Activated effector memory CD4-positive, alpha-beta T cell treated with anti-CD3 and anti-CD28 coated beads, Interleukin-2, amount 50 U/mL, for 16 hours (primary cell): ENCODE measurements at places on chromosomes 1 and 21.

GRCh38 chr1:62282909-62283755, 36.1 kb downstream of the KANK4 start:
- DNase-seq = no peak

DNA sequence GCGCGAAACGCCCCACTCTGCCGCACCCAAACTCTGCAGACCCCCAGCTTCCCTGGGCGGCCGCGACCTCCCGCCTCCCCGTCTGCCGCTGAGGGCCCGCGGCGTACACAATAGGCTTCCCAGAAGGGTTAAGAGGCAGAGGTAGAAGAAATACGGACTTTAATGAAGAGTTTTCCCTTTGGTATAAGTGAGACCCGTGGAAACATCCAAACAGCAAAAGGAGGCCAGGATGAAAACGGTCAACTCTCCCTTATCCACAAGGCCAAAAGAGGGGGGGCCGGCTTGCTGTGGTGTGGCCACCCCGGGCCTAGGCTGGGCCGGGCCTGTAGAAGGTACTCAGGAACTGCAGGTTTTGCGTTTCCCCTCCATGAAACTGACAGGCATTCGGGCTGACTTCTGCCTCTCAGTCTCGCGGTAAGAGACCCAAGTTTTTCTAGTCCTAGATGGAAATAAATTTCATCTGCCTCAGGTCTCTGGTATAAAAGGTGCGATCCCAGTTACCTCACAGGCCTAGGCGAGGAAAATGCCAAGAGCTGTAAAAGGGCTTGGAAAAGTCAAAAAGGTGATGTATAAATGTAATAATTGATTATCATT, 671 bp upstream of the PYGO2 start:
- DNase-seq = peak; percentile 71

GRCh38 chr21:24255591-24255990, 1351.7 kb downstream of the MRPL39 start:
- DNase-seq = no peak

DNA sequence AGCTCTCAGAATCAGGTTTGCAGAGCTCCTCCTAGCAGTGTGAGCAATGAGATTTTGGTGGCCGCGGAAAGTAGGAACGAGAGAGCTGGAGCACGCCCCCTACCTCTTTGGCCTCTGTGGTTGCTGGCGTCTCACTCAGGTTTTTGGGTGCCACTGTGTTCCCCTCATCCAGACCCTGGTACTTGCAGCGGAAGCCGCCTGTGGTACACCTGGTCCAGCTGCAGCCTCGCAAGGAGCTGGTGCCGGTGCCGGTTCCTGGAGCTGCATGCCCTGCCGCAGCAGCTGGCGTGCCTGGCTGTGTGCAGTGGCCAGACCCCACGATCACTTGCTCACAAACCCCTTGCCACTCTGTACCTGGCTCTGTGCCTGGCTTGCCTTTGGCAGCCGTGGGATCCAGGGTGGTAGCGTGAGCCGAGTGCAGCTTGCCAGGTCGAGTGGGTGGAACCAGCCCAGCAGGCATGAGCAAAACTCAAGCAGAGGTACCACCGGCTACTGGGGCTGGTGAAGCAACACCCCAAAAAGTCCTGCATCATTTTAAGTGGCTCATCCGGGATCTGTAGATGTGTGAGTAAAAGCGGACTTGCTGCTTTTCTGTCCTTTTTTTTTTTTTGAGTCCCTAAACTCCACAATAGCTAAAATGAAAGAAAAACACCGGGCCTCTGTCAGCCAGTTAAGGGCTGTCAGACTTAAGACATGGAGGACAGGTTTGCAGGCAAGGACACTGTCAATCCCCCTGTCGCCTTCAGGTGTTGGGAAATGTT, 844.9 kb downstream of the KCNT2 start:
- DNase-seq = no peak

- DNase-seq = no peak
These were observed 10.2 kb upstream of the BECN2 start for GRCh38 chr1:241947354-241947753.

GRCh38 chr1:3740752-3741151, 11.5 kb upstream of the CCDC27 start:
- no peak for DNase-seq
